Heart right ventricle (tissue), 16 donors: ENCODE measurements at places on chromosomes 7 and 10. TPM values are rescaled to one million over a fixed set of nuclear protein-coding genes. Genes with fewer than 3 reads are reported as not detected.
A peak's percentile ranks its signal among the peaks of the same experiment; 100 is the strongest.

CPA4 gene
- 0.46 TPM for total RNA-seq

FOXI2 gene
- 0.34 TPM for total RNA-seq

- H3K4me3 ChIP-seq = no peak overlapping the region
- H3K36me3 ChIP-seq = no peaks in the 10 kb centered on the region
- no peak for DNase-seq
- H3K4me1 ChIP-seq = no peaks in the 10 kb centered on the region
Observed at GRCh38 chr7:139817249-139817648, 11.8 kb upstream of the TBXAS1 start.

DNA sequence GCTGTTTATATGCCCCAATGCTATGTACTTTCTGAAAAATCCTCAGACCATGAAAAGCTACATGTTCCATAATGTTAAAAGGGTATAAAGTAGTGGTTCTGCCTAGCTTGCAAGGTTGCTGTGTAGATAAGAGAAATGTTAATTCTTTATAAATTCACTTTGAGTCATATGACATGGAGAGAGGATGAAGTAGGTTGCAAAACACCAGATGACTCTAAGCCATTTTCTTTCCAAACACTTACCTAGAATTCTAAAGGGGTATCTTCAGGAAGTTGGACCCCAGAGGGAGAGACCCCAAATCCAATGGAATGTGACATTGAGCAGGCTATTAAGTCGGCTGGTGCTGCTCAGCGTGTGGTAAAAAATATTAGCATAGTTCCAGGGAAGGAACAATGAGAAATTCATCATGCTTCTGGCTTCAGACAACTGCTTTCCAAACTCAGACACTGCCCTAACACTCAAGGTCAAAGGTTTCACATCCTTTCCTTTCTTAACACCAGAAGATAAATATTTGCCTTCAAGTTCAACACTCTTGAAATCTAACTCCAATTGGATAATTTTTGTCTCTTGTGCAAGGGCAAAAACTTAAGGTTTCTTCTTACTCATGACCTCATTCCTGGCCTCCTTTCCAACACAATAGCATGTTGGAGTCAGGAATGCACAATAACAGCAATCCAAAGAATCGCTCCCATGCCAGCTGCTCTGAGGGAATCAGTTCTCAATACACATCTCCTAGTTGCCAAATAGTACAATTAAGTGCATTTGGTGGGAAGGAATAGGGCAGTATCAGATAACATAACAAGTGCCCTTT lies 100.7 kb upstream of the AFAP1L2 start:
- DNase-seq = no peak
- peaks cover 88% of the 10 kb centered on the region for H3K4me1 ChIP-seq
- H3K27ac ChIP-seq = peak overlapping the region; percentile 68
- no peak overlapping the region for H3K4me3 ChIP-seq
- no peaks in the 10 kb centered on the region for H3K36me3 ChIP-seq

TMEM178B gene
- 37.3 TPM for total RNA-seq

COBL gene
- total RNA-seq = 109 TPM

PHYHIPL gene
- total RNA-seq = not detected

ITPRID1 gene
- total RNA-seq = not detected

MACC1 gene
- total RNA-seq = 0.82 TPM

- H3K27ac ChIP-seq = no peak overlapping the region
- no peak for DNase-seq
- H3K36me3 ChIP-seq = no peaks in the 10 kb centered on the region
- no peaks in the 10 kb centered on the region for H3K27me3 ChIP-seq
- H3K4me1 ChIP-seq = no peaks in the 10 kb centered on the region
Observed at GRCh38 chr7:118583641-118584040, 359.1 kb downstream of the ANKRD7 start.

ITPRIP gene
- 37.9 TPM for total RNA-seq

DNA sequence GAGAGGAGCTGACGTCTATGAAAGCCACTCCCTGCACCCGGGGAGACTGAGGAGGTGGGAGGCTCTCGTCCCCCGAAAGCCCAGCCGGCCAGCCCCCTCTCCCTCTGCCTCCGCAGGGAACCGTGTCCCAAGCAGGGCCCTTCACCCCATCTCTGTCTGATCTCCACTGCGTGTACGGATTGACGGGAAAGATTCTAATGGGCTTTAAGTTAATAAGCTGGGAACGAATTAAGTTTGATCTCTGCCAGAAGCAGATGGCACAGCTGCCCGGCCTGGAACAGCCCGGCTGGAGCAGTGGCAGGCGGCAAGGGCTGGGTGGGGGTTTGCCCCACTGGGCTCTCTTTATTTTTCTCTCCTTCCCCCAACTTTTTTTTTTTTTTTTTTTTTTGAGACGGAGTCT lies 6.1 kb upstream of the SLC29A4 start:
- no peak overlapping the region for H3K27ac ChIP-seq
- no peak for DNase-seq
- H3K4me3 ChIP-seq = no peak overlapping the region
- no peaks in the 10 kb centered on the region for H3K27me3 ChIP-seq
- H3K4me1 ChIP-seq = no peaks in the 10 kb centered on the region

GRCh38 chr7:18647582-18647981 lies 152.0 kb downstream of the HDAC9 start:
- H3K27me3 ChIP-seq = no peaks in the 10 kb centered on the region
- H3K27ac ChIP-seq = no peak overlapping the region
- DNase-seq = no peak
- no peak overlapping the region for H3K4me3 ChIP-seq

DNA sequence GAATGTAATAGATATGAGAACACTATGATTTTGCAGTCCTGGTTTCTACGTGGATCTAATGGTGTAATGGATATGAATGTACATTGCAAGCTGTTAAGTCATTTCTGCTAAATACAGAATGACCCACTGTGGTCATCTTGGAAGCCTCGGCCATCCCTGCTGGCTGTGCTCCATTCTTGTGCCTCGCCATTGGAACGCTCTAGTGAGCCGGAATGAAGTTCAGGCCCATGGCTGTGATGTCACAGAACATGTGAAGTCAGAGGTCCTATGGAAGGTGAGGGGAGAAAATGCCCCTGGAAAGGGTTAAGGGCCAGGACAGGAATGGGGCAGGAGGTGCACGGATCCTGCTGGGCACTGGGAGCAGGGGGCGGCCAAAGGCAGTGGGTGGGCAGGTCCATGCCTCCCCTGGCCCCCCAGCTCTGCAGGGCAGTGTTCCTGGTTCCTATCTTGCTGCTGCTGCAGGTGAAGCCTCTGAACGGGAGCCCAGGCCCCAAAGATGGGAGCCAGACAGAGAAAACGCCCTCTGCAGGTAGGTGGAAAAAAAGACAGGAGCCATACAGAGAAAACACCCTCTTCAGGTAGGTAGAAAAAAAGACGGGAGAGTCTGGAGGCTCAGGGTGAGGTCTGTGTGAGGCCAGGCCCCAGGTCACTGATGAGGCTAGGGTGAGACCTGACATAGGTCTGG lies at the start of gene LLCFC1:
Gene LLCFC1 (plus strand): TSS at position 259 of the 685 bp plus-strand sequence. CDS start 138 bp downstream, at position 397.
- no peaks in the 10 kb centered on the region for H3K27me3 ChIP-seq
- no peak for DNase-seq
- H3K4me3 ChIP-seq = no peak within 1 kb of the TSS
- no peak within 1 kb of the TSS for H3K27ac ChIP-seq
- H3K36me3 ChIP-seq = no peaks in the 10 kb centered on the region

DNA sequence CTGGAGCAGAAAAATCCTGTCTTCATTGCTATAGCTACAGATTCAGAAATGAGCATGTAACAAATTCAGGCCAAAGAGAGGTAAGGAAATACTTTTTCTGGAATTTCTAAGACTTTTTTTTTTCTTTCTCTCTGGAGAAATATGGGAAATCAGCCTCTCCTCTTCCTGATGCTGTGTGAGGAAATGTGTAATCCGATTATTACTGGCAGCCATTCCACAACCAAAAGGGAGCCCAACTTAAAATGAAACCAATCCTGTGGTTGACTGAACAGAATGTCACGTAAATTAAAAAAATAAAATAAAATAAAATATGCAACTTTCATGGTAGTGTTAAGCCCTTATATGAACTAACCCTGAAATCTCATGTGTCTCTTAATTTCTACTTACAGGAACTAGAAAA lies 10.7 kb upstream of the POT1 start:
- H3K27ac ChIP-seq = no peak overlapping the region
- H3K4me1 ChIP-seq = no peaks in the 10 kb centered on the region
- H3K36me3 ChIP-seq = no peaks in the 10 kb centered on the region

EBLN1 gene
- not detected for total RNA-seq

ATRNL1 gene
- not detected for total RNA-seq
